HFF-Myc (cell line): ENCODE measurements at places on chromosomes 7 and 10.
A peak's percentile ranks its signal among the peaks of the same experiment; 100 is the strongest.

DNA sequence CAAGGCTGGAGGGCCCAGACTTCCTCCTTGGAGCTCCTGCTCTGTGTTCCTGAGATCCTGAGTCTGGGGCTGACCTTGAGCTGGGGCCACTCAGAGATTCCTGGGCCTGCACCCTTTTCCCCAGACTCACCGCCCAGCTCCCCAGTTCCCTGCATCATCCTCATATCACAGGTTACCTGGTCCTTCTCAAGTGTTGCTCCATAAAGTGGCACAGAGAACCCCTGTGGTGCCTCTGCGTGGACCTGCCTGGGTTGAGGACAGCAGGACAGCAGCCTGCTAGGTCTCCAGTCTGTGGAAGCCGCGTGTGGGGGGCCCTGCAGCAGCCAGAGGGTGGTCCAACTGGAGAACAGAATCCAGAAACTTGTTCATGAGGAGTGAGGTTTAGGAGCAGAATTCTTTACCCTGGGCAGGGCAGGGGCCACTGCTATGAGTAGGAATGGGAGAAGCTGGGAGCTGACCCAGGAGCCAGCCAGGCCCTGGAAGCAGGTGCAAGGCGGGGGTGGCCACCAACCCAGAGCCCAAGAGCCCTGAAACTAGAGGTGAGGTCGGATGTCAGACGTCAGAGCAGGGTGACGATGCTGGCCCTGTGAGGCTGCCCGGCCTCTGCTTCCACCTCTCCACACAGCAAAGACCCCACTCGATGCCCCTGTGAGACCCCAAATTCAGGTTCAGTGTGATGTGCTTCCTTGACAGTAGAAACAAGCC is 299.4 kb downstream of the TCERG1L start:
- no peak for DNase-seq

GRCh38 chr7:78225534-78225933 is 427.0 kb downstream of the PHTF2 start:
- no peak for DNase-seq

- no peak for DNase-seq
Measured at GRCh38 chr7:150631866-150632864, at the start of gene GIMAP6. TSS of gene GIMAP6 (minus strand) at chr7:150632385. CDS start at chr7:150630142, 2,243 bp downstream.

GRCh38 chr7:128303133-128303532 is 40.6 kb downstream of the RBM28 start:
- DNase-seq, result no peak

DNA sequence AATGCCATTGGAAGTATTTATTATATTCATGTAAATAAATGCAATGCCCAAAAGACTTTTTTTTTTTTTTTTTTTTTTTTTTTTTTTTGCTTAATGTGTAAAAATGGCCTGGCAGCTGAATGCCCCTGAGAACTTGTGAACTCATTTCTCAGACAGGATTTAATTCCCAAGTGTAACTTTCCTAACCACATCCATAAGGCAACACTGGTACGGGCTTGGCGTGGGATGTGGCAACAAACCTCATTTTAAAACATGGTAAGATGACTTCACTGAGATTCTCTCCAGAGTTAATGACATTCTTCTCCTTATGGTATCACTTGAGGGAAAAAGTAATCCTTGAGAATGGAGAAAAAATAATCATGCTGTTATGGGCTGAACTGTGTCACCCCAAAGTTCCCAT is 150.4 kb downstream of the DGKI start:
- no peak for DNase-seq

- no peak for DNase-seq
Measured at GRCh38 chr10:131982185-131982756, 548 bp upstream of the BNIP3 start.

- DNase-seq, result no peak
Measured at GRCh38 chr7:38141187-38141586, 36.9 kb upstream of the STARD3NL start.

DNA sequence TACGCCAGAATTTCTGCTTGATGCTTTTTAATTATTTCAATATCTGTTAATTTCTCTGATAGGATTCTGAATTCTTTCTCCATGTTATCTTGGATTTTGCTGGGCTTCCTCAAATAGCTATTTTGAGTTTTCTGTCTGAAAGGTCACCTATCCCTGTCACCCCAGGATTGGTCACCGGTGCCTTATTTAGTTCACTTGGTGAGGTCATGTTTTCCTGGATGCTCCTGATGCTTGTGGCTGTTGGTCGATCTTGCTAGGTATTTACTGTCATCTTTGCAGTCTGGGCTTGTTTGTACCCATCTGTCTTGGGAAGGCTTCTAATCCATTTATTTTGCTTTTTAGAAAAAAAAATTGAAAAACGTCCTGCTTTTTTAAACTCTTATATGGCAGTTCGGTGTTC is 11.2 kb upstream of the PRKAR1B start:
- DNase-seq, result no peak

DNA sequence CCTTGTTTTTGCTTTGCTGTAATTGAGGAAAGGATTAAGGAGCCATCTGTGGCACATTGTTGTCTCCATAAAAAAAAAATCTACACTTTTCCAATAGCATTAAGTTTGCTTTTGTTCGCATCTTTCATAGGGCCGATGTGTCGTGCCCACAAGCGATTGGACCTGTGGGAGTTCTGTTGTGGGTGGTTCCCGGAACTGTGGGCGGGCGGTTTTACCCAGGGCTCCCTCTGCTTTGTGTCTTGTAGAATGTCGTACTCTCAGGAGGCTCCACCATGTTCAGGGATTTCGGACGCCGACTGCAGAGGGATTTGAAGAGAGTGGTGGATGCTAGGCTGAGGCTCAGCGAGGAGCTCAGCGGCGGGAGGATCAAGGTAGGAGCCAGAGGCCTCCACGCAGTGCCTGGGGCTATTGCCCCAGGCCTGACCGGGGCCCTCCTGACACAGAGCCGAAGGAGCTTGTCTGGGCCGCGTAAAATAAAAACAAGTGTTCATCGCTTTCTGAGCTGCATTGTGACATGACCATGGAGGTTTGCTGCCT is 92.4 kb downstream of the ACTR3B start:
- no peak for DNase-seq

GRCh38 chr7:143499246-143499645 is 21.6 kb downstream of the TAS2R41 start:
- no peak for DNase-seq

GRCh38 chr7:23234569-23235296 is 11.8 kb upstream of the GPNMB start:
- DNase-seq, result no peak

- peak; percentile 75 for DNase-seq
Measured at GRCh38 chr10:124745673-124746072, 1.5 kb upstream of the FAM53B start.

GRCh38 chr10:131946880-131947279 is 34.8 kb downstream of the BNIP3 start:
- no peak for DNase-seq

DNA sequence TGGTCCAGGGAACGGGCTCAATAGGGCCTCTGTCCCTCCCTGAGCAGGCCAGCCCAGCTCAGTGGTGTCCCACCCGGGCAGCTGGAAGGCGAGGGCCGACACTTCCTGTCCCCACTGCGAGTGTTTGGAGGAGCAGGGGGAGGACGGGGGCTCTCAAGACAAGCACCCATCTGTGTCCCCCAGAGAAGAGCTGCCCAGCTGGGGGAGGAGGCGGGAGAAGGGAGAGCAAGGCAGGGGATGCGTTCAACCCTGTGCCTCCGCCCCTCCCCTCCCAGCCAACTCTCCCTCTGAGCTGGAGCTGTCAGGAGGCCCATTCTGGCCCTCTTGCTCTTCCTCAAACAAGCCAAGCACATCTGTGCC is 35.7 kb downstream of the ZCCHC24 start:
- DNase-seq, result no peak
